ENCODE measurements at places on chromosomes 12 and 14.

DNA sequence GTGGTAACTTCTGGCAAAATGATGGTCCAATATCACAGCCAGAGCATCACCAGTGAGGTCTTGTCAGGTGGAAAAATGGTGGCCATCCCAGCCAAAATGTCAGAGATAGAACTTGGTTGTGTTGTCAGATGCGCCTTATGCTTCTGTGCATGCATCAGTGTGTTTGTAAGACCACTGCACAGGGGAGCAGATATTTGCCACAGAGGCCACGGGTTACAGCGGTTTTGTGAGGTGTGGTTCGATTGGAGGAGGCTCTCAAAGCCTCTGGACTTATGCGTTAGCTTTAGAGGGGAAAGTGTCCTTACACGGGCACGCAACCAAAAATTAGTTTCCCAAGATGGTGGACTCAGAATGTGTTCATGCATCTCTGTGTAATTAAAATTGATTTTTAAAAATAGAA, 243.8 kb downstream of the ADGRD1 start:
- DNase-seq = no peak

DNA sequence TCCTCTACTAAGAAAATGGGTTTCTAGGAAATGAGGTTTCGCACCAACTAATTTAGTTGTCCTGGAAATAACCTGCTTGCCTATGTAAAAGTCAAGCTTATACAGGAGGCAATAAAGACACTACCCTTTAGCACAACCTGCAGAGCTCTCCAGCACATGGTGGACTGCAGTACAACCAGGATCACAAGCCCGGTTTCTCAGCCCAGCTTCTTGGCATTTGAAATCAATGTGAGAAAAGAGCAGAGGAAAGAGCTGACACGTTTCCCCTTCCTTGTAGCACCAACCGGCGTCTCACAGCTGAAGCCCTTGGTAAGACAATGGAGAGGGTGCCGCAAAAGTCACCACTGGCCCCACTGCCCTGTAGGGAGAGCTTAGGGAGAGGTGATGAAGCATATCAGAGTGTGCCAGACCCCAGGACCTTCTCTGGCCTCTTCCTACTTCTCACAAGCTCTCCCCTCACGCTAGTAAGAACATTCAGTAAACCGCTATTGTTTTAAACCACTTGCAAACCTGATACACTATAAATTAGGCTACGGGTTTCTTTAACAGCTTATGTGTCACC, 8.6 kb downstream of the SPTLC2 start:
- no peak for DNase-seq

- DNase-seq = peak; percentile 94
Measured at GRCh38 chr12:121499929-121500793, 80.7 kb downstream of the KDM2B start.

DNA sequence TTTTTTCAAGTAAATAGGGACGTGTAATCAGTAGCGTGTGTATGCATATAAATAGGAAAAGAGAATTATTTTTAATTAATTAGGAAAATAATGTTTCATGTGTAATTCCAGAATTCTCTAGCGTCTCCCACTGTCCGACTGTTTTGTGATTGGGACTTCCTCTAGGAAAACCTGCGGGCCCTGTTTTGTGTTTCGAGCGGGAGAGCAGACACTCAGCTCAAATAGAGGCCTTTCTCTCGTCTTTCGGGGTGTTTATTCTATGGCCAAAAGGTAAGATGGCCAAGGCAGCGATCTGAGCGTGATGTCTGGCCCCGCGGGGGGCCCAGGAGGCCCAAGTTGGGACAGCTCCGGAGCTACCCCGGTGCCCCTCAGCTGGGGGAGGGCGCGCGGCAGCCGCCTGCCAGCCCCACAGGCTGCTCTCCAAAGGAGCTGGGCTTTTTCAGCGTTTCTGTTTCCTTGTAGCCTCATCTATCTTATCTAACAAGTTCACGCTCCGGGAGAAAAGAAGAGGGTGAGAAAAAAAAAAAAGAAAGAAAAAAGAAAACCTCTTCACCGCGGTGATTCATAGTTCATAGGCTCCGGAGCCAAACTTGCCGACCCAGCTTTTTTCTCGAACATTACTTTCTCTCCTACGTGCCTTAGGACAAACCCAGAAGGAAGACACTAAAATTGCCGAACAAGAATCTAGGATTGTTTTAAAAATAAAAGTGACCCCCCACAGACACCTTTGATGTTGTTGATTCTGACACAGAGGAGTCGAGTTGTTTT, 7.5 kb upstream of the FOXG1 start:
- no peak for DNase-seq

DNA sequence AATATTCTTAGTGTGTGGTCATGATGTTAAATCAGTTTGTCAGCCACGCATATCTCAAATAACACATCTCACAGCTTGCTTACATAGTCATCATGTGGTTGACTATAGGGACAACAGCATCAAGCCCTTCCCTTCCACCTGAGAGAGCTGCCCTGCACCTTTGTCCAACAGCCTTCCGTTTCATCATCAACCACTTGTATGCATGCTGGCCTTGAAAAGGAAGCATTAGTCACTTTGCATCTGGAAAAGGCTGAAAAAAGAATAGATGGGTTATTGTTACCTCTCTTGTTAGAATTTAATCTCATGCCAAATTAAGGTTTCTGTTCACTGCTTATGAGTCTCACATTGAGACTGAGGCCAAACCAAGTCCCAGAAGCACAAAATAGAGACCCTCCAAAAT, 1586.5 kb upstream of the SEL1L start:
- DNase-seq = no peak

DNA sequence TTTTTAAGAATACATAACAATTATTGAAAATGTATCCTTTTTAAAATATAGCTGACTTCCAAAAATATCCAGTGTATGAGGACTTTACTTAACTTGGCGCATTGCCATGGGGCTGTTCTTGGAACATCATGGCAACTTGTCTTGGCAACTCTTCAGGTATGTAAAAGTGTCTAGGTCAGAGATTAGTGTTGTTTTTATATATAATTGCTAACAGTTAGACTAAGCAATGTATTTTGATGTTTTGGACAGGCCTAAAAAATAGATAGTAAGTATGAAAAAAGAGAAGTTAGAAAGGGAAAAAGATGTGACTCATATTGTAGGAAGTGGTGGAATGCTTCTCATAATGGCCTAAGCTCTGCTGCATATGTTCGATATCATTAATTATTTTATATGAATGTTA, 70.9 kb downstream of the MON2 start:
- DNase-seq = peak; percentile 13

DNA sequence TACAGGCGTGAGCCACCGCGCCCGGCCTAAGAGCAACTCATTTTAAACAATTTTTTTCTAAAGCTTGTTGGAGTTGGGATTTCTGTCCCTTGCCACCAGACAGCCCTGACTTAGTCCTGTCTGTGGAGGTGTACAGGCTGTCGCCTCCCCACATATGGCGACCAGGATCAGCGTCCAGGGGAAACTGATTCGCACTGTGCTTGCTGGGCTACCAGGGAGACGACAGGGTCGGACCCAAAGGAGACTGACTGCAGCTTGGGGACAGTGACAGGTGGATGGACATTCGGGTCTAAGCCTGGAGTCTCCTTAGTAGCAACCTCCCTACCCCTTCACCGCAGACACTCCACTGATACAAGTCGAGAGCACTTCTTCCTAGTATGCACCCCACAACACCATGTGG, 40.3 kb downstream of the TRAFD1 start:
- DNase-seq = no peak

DNA sequence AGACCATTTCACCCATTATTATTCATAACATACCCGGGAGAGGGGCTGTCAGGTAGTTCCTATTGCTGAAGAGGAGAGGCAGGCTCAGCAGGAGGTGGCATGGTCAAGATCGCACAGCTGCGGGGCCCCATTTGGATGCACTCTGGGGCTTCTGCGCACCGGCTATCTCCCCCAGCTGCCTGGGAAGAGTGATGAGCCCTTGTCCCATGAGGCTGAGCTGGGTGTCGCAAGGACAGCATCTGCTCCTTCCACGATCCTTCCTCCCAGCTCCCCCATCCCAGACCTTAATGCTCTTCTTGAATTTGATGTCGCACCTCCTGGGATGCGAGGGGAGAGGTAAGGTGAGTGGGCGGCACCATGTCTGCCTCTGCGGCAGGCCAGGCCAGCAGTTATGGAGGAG, 62.6 kb downstream of the SLC24A4 start:
- DNase-seq = no peak
